ENCODE measurements at places on chromosomes 11 and 22.

- no peak for DNase-seq
Measured at GRCh38 chr11:116798368-116798767, 6.7 kb upstream of the APOA5 start.

DNA sequence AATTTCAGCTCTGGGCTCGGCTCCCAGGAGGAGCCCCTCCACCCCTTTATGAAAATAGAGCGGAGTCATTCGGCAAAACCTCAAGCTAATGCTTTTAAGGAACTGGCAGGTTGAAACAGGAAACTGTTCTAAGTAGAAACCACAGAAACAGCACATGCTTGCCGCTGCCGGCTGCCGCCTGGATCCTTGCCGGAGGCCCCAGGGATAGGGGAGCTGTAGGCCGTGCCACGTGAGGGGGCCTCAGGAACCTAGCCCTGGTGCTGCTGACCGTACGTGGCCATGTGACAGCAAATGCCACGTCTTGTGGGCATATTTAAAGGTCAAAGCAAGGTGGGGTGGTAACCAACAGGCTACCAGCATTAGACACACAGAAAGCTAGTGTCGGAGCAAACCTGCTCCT, 77.9 kb upstream of the TIMP3 start:
- DNase-seq, result peak; percentile 61

- DNase-seq, result no peak
Measured at GRCh38 chr11:77270921-77271320, 30.6 kb downstream of the GDPD4 start.

- DNase-seq, result no peak
Measured at GRCh38 chr11:57487021-57487778, 26.9 kb downstream of the RTN4RL2 start.

GRCh38 chr11:33893711-33894397, 2.0 kb upstream of the LMO2 start:
- no peak for DNase-seq

- DNase-seq, result no peak
Measured at GRCh38 chr11:74072286-74072685, 63.4 kb upstream of the UCP3 start.

DNA sequence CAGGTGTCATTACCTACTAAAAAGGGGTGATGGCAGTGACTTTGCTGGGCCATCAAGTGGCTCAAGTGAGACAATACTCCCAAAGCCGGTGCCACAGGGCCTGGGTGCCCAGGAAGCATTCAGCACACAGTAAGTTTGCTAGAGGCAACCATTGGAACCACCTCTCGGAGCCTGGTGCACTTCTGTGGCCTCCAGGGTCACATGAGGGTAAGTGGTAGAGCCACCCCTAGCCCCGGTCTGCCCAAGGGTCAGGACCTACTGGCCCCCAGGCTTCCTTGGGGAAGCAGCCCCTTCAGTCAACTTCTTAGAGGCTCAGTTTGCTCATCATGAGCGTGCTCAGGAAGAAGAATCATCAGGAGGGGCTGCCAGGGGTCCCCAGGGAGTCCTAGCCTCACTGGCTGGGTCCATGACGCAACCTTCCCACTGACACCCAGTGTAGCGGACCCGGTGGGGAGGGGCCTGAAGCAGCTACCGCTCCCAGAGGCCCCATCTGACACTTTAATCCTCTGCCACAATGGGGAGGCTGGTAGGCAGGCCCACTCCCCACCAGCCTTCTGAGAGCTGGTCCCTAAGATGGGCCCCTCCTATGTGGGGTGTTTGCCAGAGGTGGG, 17.5 kb upstream of the RASL10A start:
- no peak for DNase-seq

- DNase-seq, result no peak
Measured at GRCh38 chr22:27329131-27329850, 472.3 kb downstream of the MN1 start.

- DNase-seq, result no peak
Measured at GRCh38 chr22:49429066-49429465, 398.6 kb downstream of the BRD1 start.

GRCh38 chr22:42066126-42066761, 4.4 kb downstream of the NAGA start:
- no peak for DNase-seq

GRCh38 chr22:46618667-46619066, 1.5 kb upstream of the GRAMD4 start:
- no peak for DNase-seq

- DNase-seq, result peak; percentile 22
Measured at GRCh38 chr11:121067962-121068647, 32.9 kb upstream of the TECTA start.

DNA sequence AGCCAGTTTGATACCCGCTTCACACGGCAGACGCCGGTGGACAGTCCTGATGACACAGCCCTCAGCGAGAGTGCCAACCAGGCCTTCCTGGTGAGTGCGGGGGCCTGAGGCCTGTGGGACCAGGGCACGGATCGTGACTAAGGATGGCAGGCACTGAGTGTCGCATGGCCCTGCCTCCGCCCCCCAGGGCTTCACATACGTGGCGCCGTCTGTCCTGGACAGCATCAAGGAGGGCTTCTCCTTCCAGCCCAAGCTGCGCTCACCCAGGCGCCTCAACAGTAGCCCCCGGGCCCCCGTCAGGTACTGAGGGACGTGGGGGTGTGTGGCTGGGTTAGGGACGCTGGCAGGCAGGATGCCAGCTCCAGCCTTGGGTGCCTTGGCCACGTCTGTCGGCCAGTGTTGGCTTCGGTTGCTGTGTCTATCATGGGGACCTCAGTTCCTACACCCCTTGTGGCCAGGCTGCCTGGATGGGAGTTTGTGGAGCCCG, 3.0 kb downstream of the PTPRCAP start:
- no peak for DNase-seq

DNA sequence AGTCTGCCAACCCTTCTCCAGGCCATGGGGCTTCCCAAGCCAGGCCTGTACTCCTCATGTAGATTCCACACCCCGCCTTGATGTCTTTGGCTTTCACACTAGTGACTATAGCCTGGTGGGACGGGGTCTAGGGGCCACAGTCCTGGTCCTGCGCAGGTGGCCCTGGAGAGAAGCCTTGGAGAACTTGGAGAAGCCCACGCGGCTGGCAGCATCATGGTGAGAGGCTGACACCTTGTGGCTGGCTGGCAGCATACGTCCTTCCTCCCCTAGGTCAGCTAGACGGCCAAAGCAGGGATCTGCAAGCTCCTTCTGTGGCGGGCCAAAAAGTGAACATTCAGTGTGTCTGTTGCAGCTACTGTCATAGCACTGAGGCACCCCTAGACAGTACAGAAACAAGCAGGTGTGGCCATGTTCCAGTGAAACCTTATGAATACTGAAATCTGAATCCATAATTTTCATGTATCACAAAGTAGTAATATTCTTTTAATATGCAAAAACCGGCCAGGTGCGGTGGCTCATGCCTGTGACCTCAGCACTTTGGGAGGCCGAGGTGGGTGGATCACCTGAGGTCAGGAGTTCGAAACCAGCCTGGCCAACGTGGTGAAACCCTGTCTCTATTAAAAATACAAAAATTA, 42.0 kb downstream of the FAM83F start:
- peak; percentile 84 for DNase-seq

GRCh38 chr11:47913529-47914244, 65.5 kb upstream of the NUP160 start:
- no peak for DNase-seq

DNA sequence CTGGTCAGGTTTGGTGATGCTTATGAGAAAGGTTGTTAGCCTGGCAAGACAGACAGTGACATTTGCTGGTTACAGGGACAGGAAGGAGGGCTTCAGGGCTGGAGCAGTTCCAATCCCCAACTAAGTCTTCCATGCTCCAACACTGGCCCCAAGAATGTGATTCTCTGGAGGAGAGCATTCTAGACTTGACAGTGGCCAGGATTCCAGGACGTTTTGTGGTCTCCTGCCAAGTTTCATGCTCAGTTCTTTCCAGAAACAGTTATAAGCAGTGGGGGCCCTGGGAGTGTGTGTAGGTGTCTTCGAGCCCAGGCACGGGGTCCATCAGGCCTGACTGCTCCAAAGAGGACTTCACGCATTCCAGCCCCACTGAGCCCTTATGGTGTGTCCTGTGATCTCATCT, 8.9 kb upstream of the GRK3 start:
- no peak for DNase-seq

- no peak for DNase-seq
Measured at GRCh38 chr11:93528757-93529645, 14.2 kb downstream of the SMCO4 start.

GRCh38 chr11:70201882-70202861, 924 bp upstream of the FADD start:
- no peak for DNase-seq

DNA sequence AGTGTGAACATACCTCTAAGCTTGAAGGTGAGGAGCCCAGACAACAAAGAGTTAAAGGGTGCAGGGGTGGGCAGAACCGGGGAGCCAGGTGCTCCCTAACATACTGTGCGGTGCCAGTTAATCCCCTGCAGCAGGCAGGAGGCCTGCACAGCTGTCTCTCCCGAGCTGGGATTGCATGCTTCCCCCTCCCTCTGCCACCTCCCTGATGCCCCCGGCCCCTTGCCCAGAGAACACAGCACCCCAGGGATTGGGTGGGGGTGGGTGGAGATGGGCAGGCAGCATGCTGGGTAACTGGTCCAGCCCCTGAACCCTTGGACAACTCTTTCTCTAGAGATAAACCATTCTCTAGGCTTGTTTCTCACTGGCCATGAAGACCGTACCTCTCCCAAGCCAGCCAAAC, 67.7 kb upstream of the MYOD1 start:
- no peak for DNase-seq

DNA sequence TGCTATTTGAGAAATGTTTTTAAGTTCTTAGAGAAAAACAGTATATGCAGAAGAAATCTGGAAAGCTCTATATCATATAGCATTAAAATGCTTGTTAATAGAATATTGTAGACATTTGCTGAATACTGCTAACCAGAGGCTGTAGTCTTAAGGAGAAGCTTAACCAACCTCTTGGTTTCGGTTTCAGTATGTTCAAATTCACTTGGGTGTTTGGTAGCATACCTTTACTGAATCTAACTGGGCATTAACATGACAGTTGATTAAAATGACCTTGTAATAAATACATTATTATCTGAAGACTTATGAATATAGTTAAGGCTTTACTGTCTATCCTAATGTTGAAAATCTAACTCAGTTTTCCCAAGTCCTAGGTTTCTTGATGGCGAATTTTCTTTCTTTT, 5.4 kb downstream of the PCF11 start:
- DNase-seq, result no peak

GRCh38 chr22:31099386-31099785, 8.0 kb downstream of the SELENOM start:
- peak; percentile 13 for DNase-seq

DNA sequence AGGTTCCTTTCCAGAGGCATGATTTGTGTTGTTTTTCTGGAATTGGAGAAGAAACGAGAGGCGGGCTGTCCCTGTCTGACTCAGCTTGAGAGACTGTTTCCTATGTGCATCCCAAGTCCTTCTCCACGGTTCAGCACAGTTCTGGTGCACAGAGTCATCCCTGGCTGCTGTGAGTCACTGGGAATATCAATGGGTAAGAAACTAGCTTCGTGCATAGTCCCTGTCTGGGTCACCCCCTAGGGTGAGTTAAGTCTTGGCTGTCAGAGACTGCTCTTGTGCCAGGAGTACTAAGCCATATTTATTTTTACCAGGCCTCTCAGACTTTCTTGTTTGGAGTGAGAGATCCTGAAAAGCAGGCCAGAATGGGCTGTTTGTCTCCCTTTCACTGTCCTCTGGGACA, 2.4 kb upstream of the LRP4 start:
- peak; percentile 61 for DNase-seq

DNA sequence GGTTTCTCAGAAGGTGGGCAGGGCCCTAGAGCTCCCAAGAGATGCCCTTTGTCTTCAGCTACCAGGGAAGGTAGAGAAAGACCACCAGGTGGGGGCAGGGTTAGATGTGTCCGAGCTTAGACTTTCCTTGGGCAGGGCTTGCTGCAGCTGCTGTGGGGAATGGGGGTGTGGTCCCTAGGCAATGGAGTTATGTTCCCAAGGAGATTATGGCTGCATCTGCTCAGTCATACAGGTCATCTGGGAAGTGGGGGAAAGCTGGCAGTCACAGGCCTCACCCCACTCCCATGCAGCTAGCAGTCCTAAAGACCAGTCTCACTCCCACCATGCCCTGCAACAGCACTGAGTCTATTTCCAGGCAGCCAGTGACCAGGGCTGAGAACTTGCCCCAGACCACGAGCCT, 29.5 kb downstream of the MMP27 start:
- DNase-seq, result no peak

DNA sequence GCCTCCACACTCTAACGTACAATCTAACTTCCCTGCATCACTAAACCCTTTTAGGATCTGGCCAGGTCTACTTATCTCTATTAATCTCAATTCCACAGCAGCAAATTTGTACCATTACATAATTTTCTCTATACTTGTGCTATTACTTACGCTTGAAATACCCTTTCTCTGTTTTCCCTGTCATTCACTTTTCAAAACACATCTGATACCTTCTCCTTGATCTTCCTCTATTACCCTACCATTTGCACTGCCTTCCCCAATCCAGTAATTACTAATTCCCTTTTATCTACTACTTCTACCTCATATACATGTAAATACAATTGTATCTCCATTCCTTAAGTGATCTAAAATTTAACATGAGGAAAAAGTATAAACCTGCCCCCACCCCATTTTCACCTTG, 14.0 kb downstream of the CHORDC1 start:
- no peak for DNase-seq

- DNase-seq, result peak; percentile 19
Measured at GRCh38 chr22:43820651-43821305, 8.7 kb upstream of the EFCAB6 start.

GRCh38 chr11:76756341-76756741, 26.8 kb upstream of the TSKU start:
- no peak for DNase-seq

DNA sequence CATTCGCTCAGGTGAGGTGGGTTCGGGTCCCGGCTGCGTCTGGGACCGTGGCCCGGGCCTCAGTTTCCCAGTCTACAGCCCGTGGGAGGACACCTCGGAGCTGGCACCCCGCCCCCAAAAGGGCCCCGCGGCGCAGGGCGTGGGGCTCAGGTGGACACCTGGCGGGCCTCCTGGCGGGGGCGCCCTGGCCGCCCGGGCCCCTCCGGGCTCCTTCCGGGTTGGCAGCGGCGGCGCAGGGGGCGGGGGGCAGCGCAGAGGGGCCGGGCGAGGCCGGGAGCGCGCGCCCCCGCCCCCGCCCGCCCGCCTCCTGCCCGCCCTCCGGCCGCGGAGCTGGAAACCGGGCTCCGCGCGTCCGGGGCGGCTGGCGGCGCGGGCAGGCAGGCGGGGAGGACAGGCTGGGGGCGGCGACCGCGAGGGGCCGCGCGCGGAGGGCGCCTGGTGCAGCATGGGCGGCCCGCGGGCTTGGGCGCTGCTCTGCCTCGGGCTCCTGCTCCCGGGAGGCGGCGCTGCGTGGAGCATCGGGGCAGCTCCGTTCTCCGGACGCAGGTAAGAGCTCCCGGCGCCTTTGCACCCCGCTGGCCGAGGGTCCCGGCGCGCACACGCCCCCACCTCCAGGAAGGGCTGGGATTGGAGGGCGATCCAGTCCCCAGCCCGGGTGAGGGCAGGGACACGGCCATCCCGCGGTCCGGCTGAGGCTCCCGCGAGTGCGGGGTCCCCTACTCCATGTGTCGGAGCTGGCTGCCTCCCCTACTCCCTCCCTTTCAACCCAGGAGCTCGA, at the start of gene EMID1:
Gene EMID1, plus strand, starts transcription at position 303 of the 778 bp plus-strand sequence. Its CDS starts 143 bp downstream, at position 446.
- DNase-seq, result peak; percentile 81

Data from hepatocyte (in vitro differentiated cells).